Islet precursor cell (in vitro differentiated cells): ENCODE measurements at places on chromosomes 3 and 15.

DNA sequence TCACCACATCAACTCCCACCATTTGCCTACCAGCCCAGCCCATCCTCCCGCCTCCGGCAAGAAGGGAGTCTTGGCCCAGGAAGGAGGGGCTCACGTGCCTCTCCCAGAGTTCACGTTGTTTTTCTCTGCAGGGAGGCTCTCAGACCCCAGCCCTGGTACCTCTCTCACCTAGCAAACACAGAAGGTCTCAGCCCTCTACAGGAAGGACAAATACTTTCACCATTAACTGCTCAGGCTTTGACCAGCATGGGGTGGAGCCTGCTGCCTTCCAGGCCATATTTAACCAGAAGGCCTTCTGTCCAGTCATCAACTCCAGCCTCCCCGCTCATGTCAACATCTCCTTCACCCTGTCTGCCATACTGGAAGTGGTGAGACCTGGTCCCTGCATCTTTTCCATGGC is 19.0 kb upstream of the HTR3E start:
- DNase-seq = no peak

DNA sequence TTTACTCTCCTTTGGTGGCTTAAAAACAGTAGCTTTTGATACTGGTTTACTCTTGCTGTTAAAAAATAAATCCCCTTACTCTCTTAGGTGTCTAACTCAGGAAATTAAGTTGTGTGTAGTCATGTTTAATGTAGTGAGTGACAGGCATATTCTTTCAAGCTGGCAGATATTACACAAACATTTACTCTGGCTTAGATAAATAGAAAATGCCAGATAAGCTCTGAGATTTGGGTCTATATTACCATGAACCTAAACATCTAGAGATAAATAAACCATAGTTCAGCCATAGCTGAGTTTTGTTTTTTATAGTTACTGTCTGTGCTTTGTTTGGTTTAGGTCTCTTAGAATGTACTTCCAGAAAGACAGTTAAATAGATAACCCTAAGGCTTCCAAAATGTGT is 2.4 kb downstream of the SEMA6D start:
- DNase-seq = no peak

DNA sequence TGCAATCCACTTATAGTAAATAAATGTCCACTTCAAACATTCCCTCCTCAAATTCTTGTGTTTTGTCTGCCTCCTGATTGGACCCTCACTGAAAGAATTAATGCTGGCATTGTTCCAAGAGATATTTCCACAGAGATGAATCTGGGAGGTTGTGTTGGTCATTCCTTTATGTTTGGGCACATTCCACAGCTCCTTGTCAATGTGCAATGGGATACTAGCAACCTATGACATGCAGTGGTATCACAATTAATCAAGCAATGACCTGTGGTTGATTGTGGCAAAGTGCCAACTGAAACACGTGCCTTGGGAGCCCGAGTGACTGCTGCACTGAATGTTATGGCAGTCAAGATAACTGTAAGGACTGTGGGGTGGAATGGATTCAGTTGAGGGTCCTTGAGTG is 55.0 kb upstream of the SNRPN start:
- DNase-seq = no peak

GRCh38 chr3:191424881-191425280 is 36.1 kb upstream of the PYDC2 start:
- DNase-seq = no peak

- DNase-seq = no peak
Observed at GRCh38 chr3:120300971-120301370, 15.9 kb upstream of the GPR156 start.
